ENCODE measurements at places on chromosomes 4 and X.

DNA sequence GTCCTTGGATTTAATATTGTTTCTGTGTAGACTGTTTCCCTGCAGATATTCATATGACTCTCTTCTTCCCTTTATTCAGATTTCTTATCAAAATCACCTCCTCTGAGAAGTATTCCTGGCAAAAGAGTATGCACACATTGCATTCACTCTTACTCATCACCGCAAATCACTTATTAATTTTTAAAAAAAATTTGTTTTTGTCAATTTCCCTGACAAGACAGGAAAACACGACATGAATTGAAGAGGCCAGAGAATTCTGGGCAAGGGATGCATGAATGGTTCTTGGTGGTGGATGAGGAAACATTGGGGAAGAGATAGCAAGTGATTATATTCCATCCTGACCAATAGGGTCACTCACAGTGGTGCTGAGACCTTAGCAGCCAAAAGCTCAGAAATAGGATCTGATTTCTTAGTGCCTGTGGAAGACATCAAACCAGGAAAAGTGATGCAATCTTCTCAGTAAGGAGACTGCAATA lies 522.5 kb upstream of the AGA start:
- no peak for DNase-seq

DNA sequence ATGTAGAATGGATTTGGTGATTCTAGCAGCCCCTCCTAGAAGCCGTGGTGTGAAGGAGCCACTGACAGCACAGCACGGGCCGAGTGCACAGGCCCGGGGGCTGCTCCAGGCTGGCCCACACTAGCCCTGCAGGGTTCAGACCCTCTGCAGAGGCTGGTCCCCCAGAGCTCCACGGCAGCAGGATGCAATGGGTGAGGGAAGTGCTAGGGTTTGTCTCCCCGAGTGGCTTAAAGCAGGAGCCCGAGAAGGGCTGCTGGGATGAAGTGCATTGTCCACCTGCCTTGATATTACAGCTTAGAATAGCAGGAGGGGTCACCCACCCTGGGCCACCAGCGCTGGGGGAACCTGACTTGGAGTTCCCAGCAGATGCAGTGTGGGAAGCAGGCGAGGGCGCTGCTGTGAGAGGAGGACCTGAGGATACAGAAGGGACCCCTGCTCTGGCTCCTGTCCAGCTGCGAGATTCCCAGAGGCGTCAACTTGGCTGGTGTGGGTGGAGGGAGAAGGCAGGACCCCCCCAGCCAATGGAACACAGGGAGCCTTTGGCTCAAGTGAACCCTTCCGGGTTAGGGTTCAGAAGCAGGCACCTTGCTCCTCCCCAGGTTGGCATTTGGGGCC lies 30.0 kb downstream of the WDR1 start:
- DNase-seq: no peak

- no peak for DNase-seq
These were observed 3.2 kb downstream of the PCDH7 start for GRCh38 chr4:30723201-30723955.

- no peak for DNase-seq
These were observed 147.4 kb downstream of the SMIM20 start for GRCh38 chr4:26061248-26061986.

- DNase-seq: no peak
These were observed 65.2 kb upstream of the TENT5D start for GRCh38 chrX:80354966-80355465.

GRCh38 chr4:78581618-78582017 lies 30.0 kb downstream of the ANXA3 start:
- DNase-seq: no peak

- no peak for DNase-seq
These were observed 344.0 kb downstream of the CENPC start for GRCh38 chr4:67201334-67201733.

GRCh38 chrX:54530357-54530900 lies 410 bp downstream of the GNL3L start:
- no peak for DNase-seq

GRCh38 chrX:119376312-119376711 lies 22.8 kb upstream of the SLC25A43 start:
- no peak for DNase-seq

DNA sequence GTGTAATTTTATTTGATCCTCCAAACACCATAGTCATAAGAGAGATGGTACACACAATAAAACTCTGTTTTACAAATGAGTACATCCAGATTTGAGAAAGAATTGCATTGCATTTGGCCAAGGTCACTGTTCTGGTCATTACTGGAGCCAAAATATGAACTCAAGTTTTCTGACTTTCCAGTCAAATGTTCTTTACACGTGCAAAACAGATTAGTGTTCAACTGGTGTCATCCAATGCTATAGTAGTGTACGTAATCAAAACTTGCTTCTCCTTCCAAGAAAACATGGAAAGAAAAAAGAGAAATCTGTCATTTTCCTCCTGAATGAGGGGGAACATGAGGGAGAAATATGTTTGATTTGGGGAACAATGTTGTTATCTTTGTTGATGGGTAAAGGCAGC lies 291.9 kb downstream of the NAF1 start:
- no peak for DNase-seq

- no peak for DNase-seq
These were observed 2.4 kb downstream of the MAB21L2 start for GRCh38 chr4:150584111-150584915.

- DNase-seq: no peak
These were observed 673.2 kb upstream of the MAGEB2 start for GRCh38 chrX:29542152-29542551.

- no peak for DNase-seq
These were observed 6.3 kb upstream of the RTL5 start for GRCh38 chrX:72137846-72138495.

DNA sequence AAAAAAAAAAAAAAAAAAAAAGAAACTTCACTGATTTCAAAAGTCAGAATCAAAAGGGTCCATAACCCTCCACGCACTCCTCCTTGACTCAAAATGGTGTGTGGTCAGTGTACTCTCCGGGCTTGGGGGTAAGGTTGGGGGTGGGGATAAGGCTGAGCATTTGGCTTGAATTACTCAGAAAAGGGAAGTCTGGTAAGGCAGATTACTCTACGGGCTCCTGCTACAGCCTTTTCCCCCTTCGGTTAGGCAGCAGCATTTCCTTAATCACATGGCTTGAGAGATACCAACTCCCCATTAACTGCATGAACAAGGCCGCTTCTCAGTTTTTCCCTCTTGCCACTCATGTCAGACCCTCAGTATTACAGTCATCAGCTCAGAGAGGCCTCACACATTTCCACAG lies 135.4 kb upstream of the DUSP21 start:
- DNase-seq: no peak

- DNase-seq: no peak
These were observed 89.2 kb downstream of the ZNF330 start for GRCh38 chr4:141309874-141310273.

DNA sequence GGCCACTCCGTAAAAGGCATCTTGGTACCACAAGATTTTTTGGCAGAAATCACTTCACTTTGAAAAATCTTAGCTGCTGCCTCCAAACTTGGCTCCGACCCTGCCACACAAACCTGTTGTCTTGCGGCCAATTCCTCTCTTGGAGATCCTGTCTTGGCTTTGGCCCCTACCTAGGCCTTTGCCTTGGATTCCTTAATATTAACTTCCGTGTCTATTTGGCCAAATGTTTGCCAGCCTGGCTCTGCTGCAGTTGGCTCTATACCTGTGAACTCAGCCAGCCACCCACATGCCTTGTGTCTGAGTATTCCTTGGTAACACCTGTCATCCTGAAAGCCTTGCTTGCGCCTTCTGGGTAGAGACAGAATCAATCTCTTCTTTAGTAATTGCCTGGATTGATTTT lies 12.5 kb downstream of the GRXCR1 start:
- DNase-seq: no peak

DNA sequence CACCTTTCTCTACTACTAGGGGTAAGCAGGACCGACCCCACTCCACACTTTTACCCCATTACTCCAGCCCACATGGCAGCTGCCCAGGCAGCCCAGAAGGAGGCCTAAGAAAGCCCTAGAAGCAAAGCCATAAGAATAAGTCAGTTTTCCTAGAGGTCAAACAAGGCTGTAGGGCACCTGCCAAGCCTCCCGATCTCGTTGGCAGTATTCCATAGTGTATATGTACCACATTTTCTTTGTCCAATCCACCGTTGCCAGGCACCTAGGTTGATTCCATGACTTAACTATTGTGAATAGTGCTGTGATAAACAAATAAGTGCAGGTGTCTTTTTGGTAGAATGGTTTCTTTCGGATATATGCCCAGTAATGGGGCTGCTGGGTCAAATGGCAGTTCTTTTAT lies 54.2 kb downstream of the RHOXF2B start:
- DNase-seq: no peak

DNA sequence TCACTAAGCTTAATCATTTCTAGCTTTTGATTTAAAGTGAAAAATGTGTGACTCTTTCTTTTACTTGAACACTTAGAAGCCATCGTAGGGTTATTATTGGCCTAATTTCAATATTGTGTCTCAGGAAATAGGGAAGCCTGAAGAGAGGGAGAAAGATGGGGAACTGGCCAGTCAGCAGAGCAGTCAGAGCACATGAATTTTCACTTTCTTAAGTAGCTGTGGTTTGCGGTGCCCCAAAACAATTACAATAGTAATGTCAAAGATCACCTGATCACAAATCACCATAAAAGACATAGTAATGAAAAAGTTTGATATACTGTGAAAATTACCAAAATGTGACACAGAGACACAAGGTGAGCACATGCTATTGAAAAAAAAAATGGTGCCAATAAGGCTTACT lies 45.5 kb downstream of the CENPC start:
- DNase-seq: no peak

DNA sequence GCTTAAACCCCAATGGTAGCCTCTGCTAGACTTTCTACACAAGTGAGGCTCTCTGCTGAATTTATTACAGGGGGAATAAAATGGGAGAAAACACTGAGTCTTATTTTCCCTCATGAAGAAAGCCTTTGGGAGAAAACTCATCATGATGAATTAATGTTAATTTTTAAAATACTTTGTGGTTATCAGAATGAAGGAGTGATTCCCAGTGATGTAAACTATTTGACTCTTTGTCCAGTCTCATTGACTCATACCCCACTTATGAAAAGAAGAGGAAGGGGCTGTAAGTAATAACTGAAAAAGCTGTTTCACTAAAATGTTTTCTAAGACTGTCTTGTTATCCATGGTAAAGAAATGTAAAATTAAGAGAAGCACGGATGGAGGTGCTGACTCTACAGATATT lies 208.8 kb downstream of the GRIA3 start:
- DNase-seq: no peak
